ENCODE measurements at places on chromosomes 13 and 19.

- DNase-seq = no peak
These were observed 202.2 kb downstream of the SUCLA2 start for GRCh38 chr13:47798906-47799305.

DNA sequence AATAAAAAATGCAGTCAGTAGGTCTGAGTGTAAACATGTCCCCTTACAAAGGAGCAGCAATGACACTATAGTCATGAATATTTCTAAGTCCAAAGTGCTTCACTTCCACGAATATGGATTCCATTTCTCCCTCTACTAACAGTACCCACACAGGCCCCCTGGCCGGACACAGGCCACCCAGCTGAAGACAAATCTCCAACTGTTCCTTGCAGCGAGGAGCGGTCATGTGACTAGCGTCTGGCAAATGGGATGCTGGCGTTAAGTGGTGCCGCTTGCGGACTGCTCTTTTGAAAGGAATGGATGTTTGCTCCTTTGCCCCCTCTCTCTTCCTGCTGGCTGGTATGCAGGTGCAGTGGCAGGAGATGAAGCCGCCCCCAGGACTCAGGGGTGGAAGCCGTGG is 16.2 kb downstream of the PPP1R12C start:
- DNase-seq = no peak

DNA sequence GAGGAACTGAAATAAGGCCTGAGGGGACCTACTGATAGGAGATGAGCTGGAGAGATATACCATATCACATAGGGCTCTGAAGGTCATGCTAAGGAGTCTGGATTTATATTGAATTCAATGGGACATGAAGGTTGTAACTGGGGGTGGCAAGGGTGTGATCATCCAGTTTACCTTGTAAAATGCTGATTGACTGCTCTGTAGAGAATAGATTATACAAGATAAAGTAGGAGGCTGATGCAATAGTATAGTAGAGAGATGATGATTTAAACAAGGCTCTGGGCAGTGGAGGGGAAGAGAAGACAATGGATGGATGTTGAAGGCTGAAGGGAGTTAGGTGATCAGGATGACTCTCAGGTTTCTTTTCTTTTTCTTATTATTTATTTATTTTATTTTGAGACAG is 18.0 kb upstream of the PAN3 start:
- no peak for DNase-seq

DNA sequence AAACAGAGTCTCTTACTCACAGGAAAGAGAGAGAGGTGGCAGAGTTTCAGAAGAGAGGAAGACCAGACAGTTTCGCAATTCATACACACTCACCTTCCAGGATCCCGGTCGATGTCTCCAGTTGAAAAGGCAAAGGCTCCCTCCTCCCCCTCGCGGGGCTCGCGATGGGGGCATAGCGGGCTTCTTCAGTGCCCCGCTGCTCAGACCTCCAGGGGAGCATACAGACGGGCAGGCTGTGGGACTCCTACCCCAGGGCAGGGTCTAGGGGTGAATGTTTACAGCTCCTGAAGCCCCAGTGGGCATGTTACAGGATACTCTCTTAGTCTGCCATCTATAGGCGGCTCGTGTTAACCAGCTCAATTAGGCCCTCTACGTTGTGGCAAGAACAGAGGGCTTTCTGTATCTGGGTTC is 139.2 kb downstream of the SLITRK5 start:
- DNase-seq = no peak

GRCh38 chr13:40982772-40983171 is 36.3 kb downstream of the ELF1 start:
- DNase-seq = peak; percentile 88

DNA sequence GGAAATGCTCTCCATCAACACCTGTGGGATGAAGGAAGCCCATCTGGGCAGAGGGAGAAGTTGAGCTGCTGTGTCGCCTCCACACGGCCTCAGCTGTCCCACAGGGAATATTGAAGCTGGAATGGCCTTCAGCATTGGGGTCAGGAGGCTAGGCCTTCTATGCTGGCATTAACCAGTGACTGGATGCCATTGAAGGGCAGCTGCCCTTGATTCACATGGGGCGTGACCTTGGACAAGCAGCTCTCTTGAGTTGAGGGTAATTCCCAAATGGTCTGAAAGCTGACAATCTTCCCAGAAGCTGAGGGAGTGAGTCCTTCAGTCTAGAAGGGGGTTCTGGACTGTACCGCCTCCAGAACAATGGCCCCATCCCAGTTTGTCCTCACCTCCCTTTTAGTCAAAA is 6.7 kb downstream of the BCL3 start:
- DNase-seq = no peak

DNA sequence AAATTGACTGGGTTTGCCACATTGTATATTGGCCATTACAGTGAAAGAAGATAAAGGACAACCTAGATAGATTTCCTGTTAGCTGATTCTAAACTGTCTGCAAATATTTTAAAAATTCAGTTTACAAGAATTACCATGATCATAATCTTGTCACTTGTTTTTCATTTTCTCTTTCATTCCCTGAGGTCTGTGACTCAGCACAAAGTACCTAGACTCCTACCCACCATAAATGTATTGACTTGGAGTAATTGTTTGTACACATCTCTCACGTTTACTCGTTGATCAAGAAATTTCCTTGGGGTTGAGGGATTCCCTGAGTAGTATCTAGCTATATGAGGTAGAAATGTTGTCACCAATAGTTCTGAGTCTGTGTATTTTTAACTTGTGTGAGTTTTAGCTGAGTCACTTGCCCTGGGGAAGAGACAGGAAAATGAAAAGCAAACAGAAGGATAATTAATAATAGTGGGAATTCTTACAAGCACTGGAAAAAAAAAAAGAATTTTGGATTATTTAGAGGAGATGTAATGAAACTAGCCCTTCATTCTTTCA is 299.2 kb upstream of the DACH1 start:
- no peak for DNase-seq

DNA sequence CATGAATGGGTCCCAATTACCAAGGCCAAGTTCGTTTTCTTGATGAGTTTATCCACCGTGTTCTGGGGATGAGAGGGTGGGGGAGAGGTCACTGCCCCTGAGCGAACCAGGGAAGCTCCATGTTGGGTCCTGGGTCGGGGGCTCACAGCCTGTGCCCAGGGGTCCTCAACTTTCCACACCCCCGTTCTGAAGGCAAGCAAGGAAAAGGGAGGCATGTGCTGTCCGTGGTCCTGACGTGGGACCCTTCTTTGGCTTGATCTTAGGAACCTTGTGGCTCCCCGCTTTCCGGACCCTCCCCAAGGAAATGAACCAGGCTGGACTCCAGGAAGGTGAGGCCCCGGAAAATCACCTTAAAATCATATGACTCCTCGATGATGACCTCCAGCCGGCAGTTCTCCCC is 18.2 kb upstream of the MEIS3 start:
- no peak for DNase-seq

DNA sequence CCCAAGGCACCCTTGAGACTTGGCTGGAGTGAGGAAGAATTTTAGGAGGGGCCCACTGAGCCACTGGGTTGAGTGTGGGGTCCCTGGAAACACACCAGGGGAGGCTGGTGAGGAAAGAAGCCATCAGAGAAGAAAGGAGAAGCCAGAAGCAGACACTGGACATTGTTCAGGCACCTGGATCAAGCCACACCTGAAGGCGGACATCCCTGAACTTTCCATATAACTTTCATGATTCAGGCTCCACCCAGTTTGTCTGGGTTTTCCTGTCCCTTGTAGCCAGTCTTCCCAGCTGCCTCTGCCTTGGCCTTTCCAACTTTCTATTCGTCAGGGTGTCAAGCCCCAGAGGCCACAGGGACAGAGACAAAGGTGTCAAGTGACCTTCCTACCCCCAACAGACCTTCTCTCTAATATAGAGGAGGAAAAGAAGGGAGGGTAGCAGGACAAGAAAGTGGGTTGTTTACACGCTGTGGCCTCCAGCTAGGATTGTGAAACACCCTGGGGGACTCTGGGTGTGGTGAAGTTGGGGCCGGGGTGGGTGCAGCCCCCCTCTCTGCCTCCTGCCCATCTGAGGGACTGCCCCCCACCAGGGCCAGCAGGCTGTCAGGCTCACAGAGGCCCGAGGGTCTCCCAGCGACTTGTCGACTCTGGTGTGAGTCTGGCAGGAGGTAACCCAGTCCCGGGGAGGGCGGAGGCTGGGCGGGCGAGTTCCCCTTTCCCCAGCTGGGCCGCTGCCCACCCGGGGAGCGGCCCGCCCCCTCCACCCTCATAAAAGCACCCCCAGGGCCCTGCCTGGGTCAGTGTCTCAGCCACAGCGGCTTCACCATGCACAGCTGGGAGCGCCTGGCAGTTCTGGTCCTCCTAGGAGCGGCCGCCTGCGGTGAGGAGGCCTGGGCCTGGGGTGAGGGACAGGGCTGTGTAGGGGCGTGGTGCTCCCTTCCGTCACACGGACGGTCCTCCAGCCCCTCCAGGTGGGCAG is at the start of gene CFD:
CFD (plus strand) TSS at position 797 of the 976 bp plus-strand sequence; CDS start at position 823, 26 bp downstream.
- no peak for DNase-seq

- DNase-seq = no peak
These were observed 42.7 kb downstream of the ANKRD10 start for GRCh38 chr13:110872034-110872767.

GRCh38 chr19:8446061-8446709 is 1.4 kb downstream of the HNRNPM start:
- DNase-seq = no peak

DNA sequence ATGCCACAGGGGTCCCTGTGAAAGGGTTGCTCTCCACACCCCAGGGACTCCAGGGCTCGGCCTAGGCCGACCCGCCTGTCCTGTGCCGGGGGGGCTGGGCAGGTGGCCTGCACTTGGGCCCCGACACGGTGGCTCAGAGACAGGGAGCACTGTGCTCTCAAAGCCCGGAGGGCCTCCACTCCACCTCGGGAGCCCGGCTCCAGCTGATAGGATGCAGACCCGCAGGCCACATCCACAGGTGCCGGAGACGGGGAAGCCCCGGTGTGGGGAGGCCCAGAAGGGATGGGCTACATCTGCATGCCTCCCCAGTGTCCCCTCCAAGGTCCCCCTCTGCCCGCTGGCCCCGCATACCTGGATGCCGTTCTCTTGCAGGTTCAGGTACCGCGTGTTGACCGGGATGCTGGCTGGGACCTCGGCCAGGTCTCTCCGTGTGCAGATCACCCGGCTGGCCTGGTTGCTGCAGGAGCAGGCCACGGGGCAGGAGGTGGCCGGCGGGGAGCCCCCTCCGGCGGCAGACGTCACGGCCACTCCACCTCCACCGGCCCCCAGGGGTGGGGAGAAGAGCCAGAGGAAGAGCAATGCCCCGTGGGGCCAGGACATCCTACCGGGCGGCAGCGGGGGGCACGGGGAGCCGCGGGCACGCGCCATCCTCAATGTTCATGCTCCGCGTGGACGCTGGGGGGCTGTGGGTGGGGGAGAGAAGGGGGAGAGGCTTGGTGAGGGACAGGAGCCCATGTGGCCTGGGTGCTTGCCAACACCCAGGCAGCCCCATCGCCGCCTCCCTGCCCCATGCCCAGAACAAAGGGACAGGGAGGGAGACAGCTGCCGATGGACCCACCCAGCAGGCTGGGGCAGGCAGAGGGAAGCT is 19.8 kb downstream of the LRRC4B start:
- DNase-seq = no peak

DNA sequence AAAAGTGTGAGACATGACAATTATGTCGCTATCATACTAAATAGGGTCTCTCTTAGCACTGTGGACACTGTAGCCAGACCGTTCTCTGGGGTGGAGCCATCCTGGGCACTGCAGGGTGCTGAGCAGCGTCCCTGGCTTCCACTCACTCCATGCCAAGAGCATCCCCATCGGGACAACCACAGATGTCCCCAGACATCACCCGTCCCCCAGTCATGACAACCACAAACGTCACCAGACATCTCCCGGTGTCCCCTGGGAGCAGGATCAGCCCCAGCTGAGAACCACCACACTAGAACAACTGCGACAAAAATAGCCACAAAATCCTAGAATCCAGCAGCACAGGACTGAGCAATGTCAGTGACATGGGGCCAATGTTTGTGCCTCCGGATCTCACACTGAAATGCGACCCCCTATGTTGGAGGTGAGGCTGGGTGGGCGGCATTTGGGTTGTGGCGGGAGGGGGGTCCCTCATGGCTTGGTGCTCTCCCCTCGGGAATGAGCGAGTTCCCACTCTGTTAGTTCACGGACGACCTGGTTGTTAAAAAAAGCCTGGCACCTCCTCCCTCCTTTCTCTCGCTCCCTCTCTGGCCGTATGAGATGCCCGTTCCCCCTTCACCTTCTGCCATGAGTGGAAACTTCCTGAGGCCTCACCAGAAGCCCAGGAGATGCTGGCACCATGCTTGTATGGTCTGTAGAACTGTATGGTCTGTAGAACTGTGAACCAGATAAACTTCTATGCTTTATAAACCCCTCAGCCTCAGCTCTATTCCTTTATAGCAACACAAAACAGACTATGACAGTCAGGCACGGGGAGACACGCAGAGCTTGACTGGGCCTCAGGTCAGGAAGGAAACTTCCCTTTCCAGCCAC is 93.9 kb downstream of the GADD45B start:
- no peak for DNase-seq

- DNase-seq = no peak
These were observed 53.0 kb upstream of the ATP12A start for GRCh38 chr13:24627090-24627714.

- DNase-seq = no peak
These were observed 2.0 kb downstream of the LRRC4B start for GRCh38 chr19:50565984-50566903.

- no peak for DNase-seq
These were observed 6.6 kb upstream of the DACH1 start for GRCh38 chr13:71873418-71874247.

GRCh38 chr13:50693727-50694126 is 149.8 kb downstream of the DLEU7 start:
- no peak for DNase-seq

DNA sequence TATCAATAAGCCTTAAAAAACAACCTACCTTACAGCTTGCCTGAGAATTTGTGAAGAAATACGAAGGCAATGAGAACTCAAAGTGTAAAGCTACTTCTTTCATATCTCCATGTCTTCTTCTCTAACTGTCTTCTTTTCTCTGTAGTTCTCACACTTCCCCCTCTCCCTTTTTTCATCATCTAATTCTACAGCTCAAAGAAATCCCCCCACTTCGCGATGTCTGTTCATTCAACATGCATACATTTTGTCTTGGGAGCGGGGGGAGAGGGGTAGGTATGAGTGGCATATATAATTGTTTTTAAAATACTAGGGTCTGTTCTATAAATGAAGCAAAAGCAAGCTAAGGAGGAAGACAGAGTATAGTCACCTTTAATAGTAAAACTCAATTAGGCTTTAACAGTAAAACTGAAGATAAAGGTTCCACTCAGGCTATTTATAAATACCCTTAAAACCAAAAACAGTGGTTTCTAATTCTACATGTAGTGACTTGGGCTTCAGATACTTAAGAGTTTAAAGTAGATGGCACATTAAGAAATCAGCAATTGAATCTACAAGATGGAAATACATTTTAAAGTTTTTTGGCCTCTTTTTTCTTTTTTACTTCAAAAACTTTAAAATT is 106.9 kb downstream of the KLF12 start:
- no peak for DNase-seq

GRCh38 chr13:104385404-104385803 is 1319.2 kb upstream of the SLC10A2 start:
- no peak for DNase-seq

GRCh38 chr13:32330441-32330840 is 15.1 kb downstream of the BRCA2 start:
- no peak for DNase-seq

All from CD4-positive, alpha-beta T cell treated with Interleukin-1 beta for 1 hour (primary cell).